T-helper 17 cell (primary cell): ENCODE measurements at places on chromosomes 6 and 20. TPM values are rescaled to one million over a fixed set of nuclear protein-coding genes. Genes with fewer than 3 reads are reported as not detected.
A peak's percentile ranks its signal among the peaks of the same experiment; 100 is the strongest.

GRCh38 chr20:34978092-34978744 lies 22.6 kb downstream of the MYH7B start:
- no peak overlapping the region for H3K27ac ChIP-seq
- H3K4me1 ChIP-seq: peaks cover 3% of the 10 kb centered on the region

- H3K27ac ChIP-seq: no peak overlapping the region
- peaks cover 6% of the 10 kb centered on the region for H3K36me3 ChIP-seq
- peaks cover 80% of the 10 kb centered on the region for H3K27me3 ChIP-seq
- DNase-seq: no peak
- H3K4me1 ChIP-seq: peaks cover 19% of the 10 kb centered on the region
Observed at GRCh38 chr6:151325075-151326050, 66.0 kb downstream of the ZBTB2 start.

DNA sequence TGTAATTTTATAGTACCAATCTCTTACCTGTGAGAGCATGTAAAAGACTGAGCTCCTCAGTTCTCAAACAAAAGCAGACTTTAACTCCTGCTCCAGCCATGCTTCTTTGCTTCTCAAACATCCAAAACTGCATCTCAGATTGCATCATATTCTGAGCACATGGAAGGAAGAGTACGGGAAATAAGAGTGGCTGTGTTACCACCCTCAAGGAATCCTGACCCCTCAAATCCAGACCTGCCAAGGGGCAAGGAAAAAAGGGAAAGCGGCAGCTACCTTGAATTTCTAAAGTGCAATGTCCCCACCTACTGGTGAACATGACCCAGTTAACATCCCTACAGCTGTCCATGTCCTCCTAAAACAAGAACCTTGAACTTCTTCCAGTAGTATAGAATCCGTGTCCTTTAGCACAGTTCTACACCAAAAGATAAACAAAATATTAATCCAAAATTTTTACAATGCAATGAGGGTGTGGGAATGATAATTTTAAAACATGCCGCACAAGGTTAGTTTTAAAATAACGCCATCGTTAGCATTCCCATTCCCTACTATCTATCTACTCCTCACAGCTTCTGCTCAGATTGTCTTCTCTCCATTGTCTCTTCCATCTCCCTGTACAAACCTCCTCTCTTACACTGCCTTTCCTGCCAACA lies 34.1 kb upstream of the HLA-DQB1 start:
- DNase-seq: no peak
- peaks cover 61% of the 10 kb centered on the region for H3K27me3 ChIP-seq
- H3K4me1 ChIP-seq: peaks cover 10% of the 10 kb centered on the region
- H3K27ac ChIP-seq: no peak overlapping the region
- H3K36me3 ChIP-seq: no peaks in the 10 kb centered on the region

Gene SLC32A1
- total RNA-seq: not detected

DNA sequence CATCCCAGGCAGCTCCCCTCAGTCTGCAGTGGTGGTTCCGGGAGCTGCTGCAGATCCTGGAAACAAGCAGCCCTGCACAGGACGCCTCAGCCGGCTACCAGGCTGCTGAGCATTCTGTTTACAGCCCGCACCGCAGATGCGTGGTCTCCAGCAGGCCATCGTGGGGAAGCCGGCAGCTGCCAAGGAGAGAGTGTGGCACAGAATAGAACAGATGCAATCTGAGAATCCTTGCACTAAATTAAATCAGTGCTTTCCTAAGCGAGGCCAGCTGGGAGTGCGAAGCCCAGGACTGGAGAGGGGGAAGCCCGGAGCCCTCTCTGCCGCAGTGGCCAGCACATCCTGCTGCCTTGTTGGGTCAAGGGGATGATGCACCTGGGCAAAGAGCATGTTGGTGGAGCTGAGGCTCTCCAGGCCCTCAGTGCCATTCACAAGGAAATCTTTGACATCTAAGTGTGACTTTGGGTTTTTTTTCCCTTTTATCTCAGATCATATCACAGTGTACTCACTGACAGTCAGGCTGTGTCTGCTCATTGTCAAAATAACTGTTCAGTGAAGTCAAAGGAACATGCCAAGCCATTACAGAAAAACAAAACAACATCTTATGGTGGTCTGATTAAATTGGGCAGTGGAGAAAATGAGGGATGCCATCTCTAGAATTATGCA lies 118.1 kb downstream of the SYNDIG1 start:
- peaks cover 3% of the 10 kb centered on the region for H3K4me1 ChIP-seq
- H3K36me3 ChIP-seq: peaks cover 3% of the 10 kb centered on the region
- DNase-seq: no peak
- H3K4me3 ChIP-seq: no peak overlapping the region

Gene HSPA12B
- not detected for total RNA-seq

- H3K27ac ChIP-seq: peak overlapping the region; percentile 8
- H3K27me3 ChIP-seq: no peaks in the 10 kb centered on the region
- peaks cover 65% of the 10 kb centered on the region for H3K4me1 ChIP-seq
- DNase-seq: no peak
Observed at GRCh38 chr6:156851454-156851921, 74.3 kb downstream of the ARID1B start.

- DNase-seq: no peak
- no peaks in the 10 kb centered on the region for H3K27me3 ChIP-seq
- no peaks in the 10 kb centered on the region for H3K4me1 ChIP-seq
- H3K36me3 ChIP-seq: no peaks in the 10 kb centered on the region
Observed at GRCh38 chr6:111031151-111031550, 49.3 kb downstream of the RPF2 start.

DNA sequence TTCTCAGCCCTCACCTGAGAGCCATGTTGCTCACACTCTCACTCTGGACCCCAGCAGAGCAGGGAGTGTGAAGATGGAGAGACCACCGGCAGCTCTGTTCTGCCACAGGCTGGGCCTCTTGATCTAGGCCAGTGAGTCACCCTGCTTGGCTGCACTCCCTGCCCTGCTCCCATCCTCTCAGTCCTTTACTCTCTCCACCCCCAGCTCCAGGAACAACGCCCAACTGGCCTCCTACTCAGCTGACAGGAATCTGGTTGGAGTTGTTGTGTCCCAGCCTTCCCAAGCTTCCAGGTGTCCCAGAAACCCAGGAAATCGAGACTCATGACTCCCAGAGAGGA lies at the start of gene PSORS1C1:
TSS of gene PSORS1C1 (plus strand) at position 260 of the 338 bp plus-strand sequence. CDS start 14,833 bp downstream, outside the sequence.
- peaks cover 8% of the 10 kb centered on the region for H3K36me3 ChIP-seq
- no peak for DNase-seq
- peaks cover 69% of the 10 kb centered on the region for H3K27me3 ChIP-seq
- H3K27ac ChIP-seq: peak within 1 kb of the TSS; percentile 61
- peaks cover 18% of the 10 kb centered on the region for H3K4me1 ChIP-seq
- H3K4me3 ChIP-seq: peak within 1 kb of the TSS; percentile 9

Gene RSPH9
- not detected for total RNA-seq

DNA sequence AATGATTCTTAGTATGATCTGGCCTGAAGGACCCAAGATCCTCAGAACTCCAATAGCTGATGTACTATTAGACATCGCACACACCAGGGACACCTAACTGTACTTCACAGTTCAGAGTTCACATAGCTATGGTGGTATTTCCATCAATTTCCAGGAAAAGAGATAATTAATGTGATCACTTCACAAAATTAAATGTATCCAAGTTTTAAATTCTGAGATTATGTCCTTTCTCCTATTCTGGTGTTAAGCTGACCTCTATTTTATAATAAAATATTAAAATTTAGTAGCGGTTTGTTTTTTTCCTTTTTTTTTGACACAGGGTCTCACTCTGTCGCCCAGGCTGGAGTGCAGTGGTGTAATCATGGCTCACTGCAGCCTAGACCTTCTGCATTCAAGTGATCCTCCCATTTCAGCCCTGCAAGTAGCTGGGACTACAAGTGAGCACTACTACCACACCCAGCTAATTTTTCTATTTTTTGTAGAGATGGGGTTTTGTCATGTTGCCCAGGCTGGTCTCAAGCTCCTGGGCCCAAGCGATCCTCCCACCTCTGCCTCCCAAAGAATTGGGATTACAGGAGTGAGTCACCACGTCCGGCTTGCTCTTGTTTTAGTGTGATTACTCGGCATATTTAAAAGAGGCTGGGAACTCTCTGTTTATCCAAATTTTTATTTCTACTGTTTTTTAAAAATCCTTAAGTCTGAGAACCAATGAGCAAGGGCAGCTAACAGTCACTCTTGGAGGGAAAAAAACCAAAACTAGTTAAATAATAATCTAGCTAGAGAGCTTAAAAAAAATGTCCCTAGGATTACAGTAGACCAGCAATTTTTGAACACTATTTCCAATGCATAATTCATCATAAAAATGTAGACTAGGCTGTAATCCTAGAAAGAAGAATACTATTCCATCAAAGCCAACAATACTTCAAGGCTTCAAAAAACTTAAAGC lies 16.0 kb downstream of the KIF13A start:
- H3K27me3 ChIP-seq: peaks cover 33% of the 10 kb centered on the region
- H3K4me3 ChIP-seq: no peak overlapping the region
- peaks cover 4% of the 10 kb centered on the region for H3K4me1 ChIP-seq
- no peak for DNase-seq
- H3K27ac ChIP-seq: no peak overlapping the region

DNA sequence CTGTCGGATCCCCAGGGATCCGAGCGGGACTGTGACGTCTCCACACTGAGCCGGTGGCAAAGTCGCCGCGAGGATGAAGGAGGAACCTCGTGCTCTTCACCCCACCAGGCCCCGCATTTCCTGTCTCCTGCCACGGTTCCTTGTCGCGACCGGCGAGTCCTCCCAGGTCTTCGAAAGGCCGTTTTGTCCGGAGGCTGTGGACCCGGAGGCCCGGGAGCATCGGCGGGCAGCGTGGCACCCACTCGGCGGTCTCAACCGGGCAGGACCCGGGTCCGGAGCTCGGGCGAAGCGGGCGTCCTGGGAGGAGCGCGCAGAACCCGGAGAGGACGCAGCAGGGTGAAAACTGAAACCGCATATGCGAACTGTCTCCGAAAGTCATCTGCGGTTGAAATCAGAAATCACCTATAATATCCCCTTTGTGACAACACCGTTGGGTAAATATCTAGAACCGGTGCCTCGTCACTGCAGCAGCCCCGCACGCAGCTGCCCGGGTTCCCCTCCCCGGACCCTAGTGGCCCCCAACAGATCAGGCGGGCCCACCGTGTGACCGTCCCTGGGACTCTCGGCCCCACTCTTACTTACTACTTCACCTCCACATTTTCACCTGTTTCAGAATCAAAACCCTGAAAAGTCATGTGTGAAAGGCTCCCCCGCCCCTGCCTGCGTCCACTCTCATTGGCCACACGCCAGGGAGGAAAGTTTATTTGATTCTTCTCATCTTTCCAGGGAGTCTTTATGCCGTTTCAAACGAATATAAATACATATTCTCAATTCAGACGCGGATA lies 3.1 kb upstream of the ULBP2 start:
- peaks cover 2% of the 10 kb centered on the region for H3K36me3 ChIP-seq
- H3K4me1 ChIP-seq: peaks cover 24% of the 10 kb centered on the region
- H3K4me3 ChIP-seq: peak overlapping the region; percentile 86
- H3K27me3 ChIP-seq: peaks cover 68% of the 10 kb centered on the region
- peak; percentile 49 for DNase-seq

Gene SMPDL3A
- total RNA-seq: 0.15 TPM

- peaks cover 10% of the 10 kb centered on the region for H3K4me1 ChIP-seq
- DNase-seq: no peak
- no peak overlapping the region for H3K4me3 ChIP-seq
- peak overlapping the region; percentile 22 for H3K27ac ChIP-seq
Observed at GRCh38 chr6:144549837-144550747, 265.0 kb downstream of the UTRN start.

DNA sequence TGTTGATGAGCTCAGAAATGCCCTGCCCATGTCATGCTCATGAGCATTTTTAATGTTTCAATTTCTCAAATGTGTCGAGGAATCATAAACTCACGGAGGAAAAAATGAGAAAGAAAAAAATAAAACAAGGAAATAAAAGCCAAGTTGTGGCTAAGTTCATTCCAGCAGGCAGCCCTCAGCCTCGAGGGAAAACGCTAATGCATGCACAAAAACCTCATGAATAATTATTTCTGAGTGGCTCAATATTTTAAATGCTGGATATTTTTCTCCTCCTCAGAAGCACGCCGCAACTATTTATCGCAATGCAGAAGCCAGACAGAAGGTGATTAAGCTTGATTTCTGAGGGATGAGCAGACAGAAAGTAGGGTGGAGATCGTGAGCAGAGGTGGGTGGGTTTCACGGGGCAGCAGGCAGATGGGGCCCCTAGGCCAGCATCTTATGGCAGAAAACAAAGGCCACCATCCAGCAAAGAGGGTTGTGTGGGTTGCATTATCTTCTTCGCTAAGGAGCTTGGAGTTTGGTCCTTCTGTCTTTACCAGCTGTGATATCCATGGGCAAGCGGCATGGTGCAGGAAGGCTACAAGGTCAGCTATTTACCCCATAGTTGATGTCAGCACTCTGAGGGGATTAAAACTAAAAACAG lies 151.5 kb upstream of the LRFN2 start:
- H3K4me1 ChIP-seq: no peaks in the 10 kb centered on the region
- H3K27me3 ChIP-seq: peaks cover 67% of the 10 kb centered on the region
- no peak overlapping the region for H3K27ac ChIP-seq
- no peak overlapping the region for H3K4me3 ChIP-seq

GRCh38 chr6:22368794-22369193 lies 72.0 kb upstream of the PRL start:
- no peaks in the 10 kb centered on the region for H3K4me1 ChIP-seq
- no peaks in the 10 kb centered on the region for H3K27me3 ChIP-seq
- H3K27ac ChIP-seq: no peak overlapping the region
- H3K36me3 ChIP-seq: no peaks in the 10 kb centered on the region
- DNase-seq: no peak

GRCh38 chr6:36219081-36219480 lies 22.5 kb downstream of the BRPF3 start:
- no peak overlapping the region for H3K4me3 ChIP-seq
- H3K27ac ChIP-seq: no peak overlapping the region
- peaks cover 15% of the 10 kb centered on the region for H3K4me1 ChIP-seq
- no peak for DNase-seq
- H3K36me3 ChIP-seq: peaks cover 11% of the 10 kb centered on the region
